OCI-M1 (cell line): ENCODE measurements at places on chromosomes 5 and 9.

- peak; percentile 62 for DNase-seq
Measured at GRCh38 chr5:136080113-136080482, 51.3 kb downstream of the TGFBI start.

GRCh38 chr5:117792476-117792875, 1195.9 kb downstream of the DTWD2 start:
- DNase-seq, result no peak

DNA sequence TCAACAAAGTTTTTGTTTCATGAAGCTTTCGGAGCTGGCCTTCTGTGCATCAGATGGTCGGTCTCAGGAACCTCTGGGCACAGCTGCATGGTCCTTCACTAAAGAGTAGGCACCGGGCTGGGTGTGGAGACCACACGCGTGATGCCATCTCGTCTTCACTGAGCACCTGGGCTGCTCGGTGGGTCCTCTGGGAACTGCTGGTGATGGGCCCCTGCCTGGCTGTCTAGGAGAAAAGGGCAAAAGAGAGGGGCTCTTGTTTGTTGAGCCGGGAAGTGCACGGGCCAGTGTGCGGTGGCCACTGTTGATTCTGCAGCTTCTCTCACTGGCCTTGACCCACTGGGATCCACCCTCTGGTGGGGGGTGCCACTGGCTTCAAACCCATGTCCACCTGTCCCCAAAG, 46.0 kb downstream of the COL5A1 start:
- DNase-seq, result no peak

- no peak for DNase-seq
Measured at GRCh38 chr5:130424341-130424740, 520.1 kb downstream of the CHSY3 start.

DNA sequence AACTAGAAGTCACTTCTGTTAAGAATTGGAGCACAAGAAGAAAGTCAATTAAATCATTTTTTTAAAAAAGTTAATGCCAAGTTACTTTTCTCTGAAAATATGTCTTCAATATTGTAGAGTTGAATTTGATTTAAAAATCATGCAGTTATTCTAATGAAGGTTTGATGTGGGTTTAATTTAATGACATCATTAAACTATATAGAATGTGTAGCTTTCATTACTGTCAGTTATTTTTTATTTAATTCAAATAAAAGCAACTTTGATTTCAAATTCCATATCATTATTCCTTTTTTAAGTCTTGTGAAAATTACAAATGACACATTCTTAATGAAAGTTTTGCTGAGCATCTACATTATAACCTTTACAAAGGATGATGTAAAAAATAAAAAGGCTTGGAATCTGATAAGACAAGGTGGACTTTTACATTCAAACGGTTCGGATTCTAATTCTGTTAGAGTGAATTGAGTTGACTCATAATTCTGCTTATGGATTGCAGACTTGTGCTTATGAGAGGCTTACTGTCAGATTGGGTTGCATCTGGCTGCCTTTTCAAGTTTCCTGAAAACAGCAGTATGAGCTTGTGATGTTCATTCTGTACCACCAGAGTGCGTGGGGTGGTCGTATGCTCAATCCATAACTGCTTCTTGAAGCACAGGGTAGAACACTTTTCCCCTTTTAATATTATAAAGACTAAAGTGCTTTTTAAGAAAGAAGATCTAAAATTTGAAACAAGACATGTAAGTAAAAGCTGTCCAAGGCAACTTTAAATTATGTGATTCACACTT, 253.0 kb upstream of the ARRDC3 start:
- DNase-seq, result no peak

DNA sequence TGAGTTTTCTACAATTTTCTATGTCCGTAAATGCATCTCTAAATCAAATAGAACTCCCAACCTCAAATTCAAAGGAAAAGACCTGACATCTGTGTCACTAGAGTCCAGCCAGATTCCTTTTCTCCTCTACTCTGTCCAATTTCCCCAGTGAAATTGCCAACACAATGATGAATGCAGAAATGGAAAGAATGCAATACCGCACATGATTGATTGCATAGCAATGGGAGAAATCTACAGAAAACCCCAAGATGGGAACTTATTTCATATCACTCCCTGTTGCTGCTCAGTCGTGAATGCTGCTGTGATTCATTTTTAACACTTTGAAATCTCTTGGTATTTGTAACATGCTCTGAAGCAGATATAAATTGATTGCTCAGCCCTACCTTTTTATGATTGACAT, 355.1 kb upstream of the TUSC1 start:
- DNase-seq, result no peak

- DNase-seq, result no peak
Measured at GRCh38 chr9:75990576-75991304, 100.3 kb downstream of the PCSK5 start.

GRCh38 chr5:180083529-180084060, 12.0 kb upstream of the RNF130 start:
- no peak for DNase-seq
